ENCODE measurements at places on chromosomes 12 and 14.

DNA sequence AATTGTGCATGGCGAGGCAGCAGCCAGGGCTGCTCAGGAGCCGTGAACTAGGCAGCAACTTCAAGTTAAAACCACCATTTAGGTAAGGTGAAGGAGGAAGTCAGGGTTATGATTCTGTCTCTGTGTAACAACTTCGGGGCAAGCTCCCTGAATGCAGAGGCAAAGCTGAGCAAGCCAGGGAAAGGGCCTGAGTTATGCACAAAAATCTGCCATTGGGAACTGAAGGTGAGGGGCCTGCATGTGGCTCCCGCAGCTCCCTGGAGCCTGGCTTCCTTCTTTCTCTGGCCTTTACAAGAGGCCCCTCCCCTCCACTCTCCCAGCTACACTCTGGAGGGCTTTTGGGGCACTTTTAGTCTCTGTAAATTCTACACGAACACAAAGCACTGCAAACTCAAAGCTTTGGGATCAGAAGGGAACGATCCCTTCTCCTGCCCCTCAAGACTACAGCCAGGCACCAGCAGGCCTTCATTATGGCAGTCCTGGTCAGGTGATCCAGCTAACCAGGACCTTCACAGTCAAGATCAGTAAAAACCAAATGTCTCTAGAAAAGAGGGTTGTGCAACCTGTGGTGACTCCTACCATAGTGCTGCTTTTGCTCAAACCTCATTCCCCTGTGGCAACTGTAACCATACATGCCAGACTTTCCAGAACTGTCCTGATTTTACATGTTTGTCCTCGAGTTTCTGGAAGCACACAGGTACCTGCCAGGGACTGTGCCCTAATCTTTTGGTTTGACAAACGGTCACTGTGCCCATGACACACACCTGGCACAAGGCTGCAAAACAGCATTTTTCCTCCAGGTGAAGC, 67.2 kb upstream of the PTGR2 start:
- DNase-seq: no peak

GRCh38 chr12:124131659-124132058, 158.6 kb downstream of the ZNF664 start:
- DNase-seq: no peak

DNA sequence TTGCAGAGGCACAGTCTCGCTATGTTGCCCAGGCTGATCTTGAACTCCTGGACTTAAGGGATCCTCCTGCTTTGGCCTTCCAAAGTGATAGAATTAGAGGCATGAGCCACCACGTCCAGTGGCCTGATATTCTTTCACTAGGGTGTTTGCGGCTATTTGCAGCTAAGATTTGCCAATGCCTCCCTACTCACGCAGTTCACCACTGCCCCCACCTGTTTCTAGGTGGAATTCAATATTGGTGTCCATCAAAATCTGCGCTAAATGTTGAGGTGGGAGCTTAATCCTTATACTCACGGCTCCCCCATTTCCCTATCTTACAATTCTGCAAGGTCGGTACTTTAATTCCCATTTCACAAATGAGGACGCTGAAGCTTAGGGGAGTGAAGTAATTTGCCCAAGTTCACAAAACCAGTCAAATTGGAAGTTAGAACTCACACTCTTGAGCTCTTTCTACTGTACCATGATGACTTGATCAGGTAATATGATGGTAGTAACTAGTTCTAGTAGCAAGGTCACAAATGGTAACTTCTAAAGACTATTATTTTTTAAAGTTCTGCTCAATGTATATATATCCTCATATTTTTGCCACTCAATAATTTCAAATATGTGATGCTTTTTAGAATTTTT, 22.1 kb upstream of the LRRC9 start:
- DNase-seq: no peak

- no peak for DNase-seq
Measured at GRCh38 chr14:65075628-65076325, 26.5 kb downstream of the MAX start.

DNA sequence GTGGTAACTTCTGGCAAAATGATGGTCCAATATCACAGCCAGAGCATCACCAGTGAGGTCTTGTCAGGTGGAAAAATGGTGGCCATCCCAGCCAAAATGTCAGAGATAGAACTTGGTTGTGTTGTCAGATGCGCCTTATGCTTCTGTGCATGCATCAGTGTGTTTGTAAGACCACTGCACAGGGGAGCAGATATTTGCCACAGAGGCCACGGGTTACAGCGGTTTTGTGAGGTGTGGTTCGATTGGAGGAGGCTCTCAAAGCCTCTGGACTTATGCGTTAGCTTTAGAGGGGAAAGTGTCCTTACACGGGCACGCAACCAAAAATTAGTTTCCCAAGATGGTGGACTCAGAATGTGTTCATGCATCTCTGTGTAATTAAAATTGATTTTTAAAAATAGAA, 243.8 kb downstream of the ADGRD1 start:
- DNase-seq: no peak
